ENCODE measurements at places on chromosomes 16 and 17.
A peak's percentile ranks its signal among the peaks of the same experiment; 100 is the strongest.

- DNase-seq = no peak
These were observed 95.4 kb downstream of the MRM1 start for GRCh38 chr17:36696805-36697204.

GRCh38 chr17:15290605-15291004, 25.5 kb upstream of the PMP22 start:
- DNase-seq = no peak

DNA sequence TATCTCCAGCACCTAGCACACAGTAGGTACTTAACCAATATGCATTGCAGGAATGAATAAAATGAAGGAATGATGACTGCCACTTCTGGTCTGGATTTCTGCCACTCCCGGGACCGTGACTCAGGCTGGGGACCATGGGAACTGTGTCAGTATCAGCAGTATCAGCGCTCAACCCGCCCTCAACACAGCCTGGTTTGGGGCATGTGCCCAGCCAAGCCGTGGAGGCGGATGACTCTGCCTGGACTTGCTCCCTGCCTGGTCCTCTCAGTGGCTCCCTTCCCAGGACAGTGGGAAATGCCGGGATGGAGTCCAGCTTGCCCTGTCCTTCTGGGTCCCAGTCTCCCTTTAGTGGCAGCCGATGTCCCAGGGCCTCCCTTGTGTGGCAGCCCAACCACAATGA, 55.1 kb downstream of the SRCIN1 start:
- DNase-seq = no peak

- no peak for DNase-seq
These were observed 6.4 kb upstream of the CRK start for GRCh38 chr17:1462164-1463112.

- DNase-seq = no peak
These were observed 65.9 kb downstream of the EMP2 start for GRCh38 chr16:10514369-10515055.

- no peak for DNase-seq
These were observed 30.6 kb upstream of the ENDOV start for GRCh38 chr17:80384078-80384960.

DNA sequence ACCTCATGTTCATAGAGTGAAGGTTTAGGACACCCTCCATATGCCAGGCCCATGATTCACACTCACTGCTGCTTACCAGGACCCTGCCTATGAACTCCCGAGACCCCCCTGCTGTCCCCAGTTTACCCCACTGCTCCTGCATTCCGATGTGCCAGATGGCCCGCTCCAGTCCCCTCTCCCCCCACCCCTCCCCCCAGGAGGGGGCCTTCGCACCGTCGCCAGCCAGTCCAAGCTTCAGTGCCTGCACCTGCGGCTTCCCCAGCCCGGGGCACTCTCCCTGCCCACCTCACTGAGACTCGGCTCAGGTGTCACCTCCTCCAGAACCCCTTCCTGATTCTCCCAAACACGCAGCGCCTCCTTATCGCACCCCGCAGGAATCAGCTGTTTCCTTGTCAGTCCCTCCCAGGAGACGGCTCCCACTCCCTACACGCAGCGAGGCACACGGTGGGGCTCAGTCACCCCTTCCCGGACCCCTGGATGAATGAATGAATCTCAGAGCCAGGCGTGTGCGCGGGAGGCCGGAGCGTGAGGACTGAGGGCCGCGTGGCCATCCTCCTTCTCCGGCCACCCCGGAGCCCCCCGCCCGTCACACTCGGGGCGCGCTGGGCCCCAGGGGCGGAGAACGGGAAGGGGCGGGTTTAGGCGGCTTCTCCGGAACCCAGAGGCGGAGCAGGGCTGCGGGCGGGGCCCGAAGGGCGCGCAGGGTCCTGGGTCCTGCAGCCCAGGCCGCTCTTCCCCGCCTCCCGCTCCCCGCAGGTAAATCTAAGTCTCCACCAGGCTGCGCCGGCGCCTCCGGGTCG, 1.6 kb downstream of the MYO1C start:
- DNase-seq = peak; percentile 85

- DNase-seq = no peak
These were observed 113.2 kb downstream of the PRKCA start for GRCh38 chr17:66415366-66416206.

GRCh38 chr16:59210955-59211541, 476.9 kb upstream of the GOT2 start:
- DNase-seq = no peak

GRCh38 chr17:63774969-63775265, 947 bp downstream of the DDX42 start:
- DNase-seq = no peak

GRCh38 chr17:21419299-21420239, 43.4 kb downstream of the KCNJ12 start:
- peak; percentile 55 for DNase-seq

GRCh38 chr16:35797811-35798210, 2338.4 kb downstream of the TP53TG3F start:
- DNase-seq = no peak

GRCh38 chr16:50616883-50617645, 64.0 kb downstream of the SNX20 start:
- DNase-seq = no peak

All from activated CD8-positive, alpha-beta memory T cell treated with anti-CD3 and anti-CD28 coated beads, Interleukin-2, amount 50 U/mL, for 48 hours (primary cell).